ENCODE measurements at places on chromosomes 3 and 15. TPM values are rescaled to one million over a fixed set of nuclear protein-coding genes. Genes with fewer than 3 reads are reported as not detected.

C3orf33 gene
- total RNA-seq: 4.7 TPM

SLC2A2 gene
- not detected for total RNA-seq

NME9 gene
- not detected for total RNA-seq

EFHB gene
- total RNA-seq: 0.29 TPM

RASL12 gene
- 0.36 TPM for total RNA-seq

HCLS1 gene
- total RNA-seq: 2.9 TPM

GOLGA8R gene
- total RNA-seq: 3.3 TPM

C3orf52 gene
- total RNA-seq: 4.0 TPM

IFT80 gene
- total RNA-seq: 63.6 TPM

TGM4 gene
- total RNA-seq: not detected

C3orf49 gene
- total RNA-seq: not detected

SLC22A13 gene
- 0.29 TPM for total RNA-seq

ARRDC4 gene
- 17.0 TPM for total RNA-seq

DNA sequence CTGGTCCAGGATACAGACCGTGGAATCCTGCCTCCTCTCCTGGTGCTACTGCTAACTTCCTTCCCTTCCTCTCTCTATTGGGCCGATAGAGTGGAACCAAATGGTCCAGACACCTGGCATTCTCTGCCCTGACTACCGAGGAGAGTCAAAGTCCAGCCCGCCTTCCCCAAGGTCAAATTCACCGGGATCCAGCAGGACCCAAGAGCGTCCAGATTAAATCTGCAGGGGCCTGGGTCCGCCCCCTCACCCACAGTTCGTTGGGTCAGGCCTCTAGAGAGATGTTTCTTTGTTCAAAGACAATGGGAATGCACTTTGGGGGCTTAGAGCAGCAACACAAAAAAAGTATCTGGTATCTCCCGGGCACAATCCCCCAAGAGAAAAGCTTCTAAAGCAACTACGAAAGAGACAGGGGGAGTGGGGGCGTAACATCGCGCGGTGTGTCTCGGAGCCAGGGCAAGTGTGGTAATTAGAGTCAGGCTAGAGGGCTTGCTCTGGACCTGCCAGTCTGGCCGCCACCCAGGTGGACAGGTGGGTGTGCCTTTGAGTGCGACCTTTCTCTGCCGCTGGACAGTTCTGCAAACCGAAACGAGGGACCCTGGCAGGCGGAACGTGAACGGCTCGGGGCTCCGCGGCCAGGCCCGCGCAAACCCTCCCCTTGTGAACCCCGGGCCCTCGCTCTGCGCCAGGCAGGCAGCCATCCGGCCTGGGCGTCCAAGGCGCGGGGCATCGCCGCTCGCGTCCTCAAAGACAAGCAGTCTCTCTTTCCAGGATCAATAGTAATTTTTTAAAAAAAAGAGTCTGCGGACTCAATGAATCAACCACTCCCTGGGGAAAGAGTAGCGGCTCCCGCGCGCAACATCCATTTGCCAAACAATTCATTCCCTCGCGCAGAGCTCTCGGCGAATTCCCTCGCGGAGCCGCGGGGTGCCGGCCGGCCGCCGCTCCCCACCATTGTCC lies 806 bp downstream of the KLHL25 start:
- peak; percentile 94 for DNase-seq

- no peak for DNase-seq
Observed at GRCh38 chr15:45729141-45729540, 94.3 kb downstream of the SQOR start.

DNA sequence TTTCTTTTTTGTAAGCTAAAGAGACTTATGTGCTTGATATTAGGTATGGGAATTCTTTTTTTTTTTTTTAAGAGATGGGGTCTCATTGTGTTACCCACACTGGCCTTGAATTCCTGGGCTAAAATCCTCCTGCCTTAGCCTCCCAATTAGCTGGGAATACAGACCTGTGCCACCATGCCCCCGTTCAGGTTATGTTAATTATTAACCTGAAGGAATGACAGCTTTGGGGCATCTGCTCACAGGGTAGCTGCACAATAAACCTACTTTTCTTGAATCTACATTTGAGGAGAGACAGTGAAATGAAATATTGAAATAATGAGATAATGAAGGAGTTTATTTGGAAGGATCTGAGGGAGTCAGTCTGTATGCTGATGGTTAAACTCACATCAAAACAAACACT lies 158.2 kb upstream of the FAM3D start:
- no peak for DNase-seq

DNA sequence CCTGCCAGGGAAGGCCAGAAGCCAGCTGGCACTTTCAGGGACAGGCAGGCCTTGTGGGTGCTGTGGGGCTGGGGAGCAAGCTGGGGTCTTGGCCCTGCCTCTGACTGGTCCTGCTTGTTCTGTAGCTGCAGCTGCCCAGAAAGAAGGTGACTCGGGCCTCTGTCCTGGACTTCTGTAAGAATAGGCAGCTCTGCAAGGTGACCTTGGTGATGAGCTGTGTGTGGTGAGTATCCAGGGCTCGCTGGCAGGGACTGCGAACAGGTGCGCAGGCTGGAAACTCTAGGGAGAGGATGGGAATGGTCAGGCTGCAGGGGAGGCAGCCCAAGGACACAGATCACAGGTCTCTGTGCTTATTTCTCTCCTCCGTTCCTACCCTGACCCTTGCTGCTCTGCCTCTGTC lies 31.2 kb downstream of the SLC22A14 start:
- no peak for DNase-seq

- no peak for DNase-seq
Observed at GRCh38 chr15:69119683-69120395, 40.6 kb upstream of the GLCE start.

- DNase-seq: peak; percentile 97
Observed at GRCh38 chr15:74172701-74173379, 670 bp upstream of the ISLR start.

DNA sequence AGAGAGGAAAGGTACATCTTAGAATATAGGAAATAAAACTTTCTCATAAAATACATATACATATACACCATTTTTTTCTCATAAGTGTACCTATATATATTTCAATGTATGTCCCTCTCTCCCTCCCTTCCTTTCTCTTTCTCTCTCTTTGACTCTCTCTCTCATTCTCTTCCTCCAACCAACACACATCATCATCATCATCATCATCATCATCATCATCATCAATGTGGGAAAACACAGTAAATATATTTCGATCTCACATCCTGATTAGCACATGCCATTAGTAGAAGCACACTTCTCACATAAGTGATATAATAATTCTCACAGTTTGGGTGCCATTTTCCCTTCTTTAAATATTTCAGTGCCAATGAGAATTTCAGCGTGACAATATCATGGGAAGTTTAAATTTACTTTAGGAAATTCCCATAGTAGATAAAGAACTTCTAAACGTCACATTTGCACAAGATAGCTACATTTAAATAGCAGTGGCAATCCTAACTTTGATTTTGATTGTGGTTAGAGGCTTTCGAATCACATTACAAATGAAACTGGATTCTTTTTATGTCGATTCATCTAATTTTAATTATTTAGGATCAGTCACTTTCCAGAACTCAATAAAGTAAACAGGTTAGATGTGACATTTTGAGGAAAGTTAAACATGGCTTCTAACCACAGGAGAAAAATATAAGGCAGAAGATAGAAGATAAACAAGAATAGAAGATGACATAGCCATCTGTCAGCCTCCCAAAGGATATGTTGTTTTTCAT lies 33.0 kb upstream of the ACTC1 start:
- DNase-seq: no peak

GRCh38 chr3:190526787-190527762 lies 13.2 kb downstream of the IL1RAP start:
- no peak for DNase-seq

DNA sequence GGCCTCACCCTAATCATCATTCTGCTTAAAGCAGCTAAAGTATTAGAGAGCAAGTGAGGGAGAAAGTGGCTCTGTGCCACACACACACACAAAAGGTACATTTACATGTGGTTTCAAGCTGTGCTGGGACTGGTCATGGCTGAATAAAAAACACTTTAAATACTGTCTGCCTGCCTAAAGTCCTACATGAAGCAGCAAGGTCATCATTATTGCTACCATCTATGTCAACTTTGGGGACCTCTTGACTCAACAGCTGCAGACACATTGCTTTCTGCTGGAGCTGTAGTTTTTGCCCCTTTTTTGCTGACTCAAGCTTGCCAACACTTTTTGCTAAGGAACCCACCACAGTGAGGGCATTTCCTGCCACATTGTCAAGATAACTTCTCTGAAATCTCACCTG lies 1237.9 kb downstream of the ROBO2 start:
- no peak for DNase-seq

- DNase-seq: no peak
Observed at GRCh38 chr3:55519019-55519418, 31.9 kb upstream of the WNT5A start.

- DNase-seq: peak; percentile 26
Observed at GRCh38 chr3:23113455-23114171, 89.5 kb upstream of the UBE2E2 start.

DNA sequence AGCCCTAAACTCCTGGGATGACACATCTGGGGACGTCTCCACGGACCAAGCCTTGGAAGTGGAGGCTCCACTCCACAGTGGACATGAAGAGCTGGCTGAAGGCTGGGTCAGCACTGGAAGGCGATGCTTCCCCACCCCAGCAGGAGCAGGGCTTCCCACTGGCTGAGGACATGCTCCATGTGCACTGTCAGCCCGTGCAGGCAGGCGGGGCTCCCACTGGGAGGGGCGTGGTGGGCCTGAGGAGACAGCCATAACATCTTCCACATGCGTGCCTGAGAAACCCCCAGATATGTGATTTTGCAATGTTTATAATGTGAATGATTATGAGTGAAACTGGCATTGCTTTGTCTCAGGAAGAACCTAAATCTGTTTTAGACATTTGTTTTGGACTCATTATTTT lies 231.3 kb downstream of the KLF13 start:
- no peak for DNase-seq

DNA sequence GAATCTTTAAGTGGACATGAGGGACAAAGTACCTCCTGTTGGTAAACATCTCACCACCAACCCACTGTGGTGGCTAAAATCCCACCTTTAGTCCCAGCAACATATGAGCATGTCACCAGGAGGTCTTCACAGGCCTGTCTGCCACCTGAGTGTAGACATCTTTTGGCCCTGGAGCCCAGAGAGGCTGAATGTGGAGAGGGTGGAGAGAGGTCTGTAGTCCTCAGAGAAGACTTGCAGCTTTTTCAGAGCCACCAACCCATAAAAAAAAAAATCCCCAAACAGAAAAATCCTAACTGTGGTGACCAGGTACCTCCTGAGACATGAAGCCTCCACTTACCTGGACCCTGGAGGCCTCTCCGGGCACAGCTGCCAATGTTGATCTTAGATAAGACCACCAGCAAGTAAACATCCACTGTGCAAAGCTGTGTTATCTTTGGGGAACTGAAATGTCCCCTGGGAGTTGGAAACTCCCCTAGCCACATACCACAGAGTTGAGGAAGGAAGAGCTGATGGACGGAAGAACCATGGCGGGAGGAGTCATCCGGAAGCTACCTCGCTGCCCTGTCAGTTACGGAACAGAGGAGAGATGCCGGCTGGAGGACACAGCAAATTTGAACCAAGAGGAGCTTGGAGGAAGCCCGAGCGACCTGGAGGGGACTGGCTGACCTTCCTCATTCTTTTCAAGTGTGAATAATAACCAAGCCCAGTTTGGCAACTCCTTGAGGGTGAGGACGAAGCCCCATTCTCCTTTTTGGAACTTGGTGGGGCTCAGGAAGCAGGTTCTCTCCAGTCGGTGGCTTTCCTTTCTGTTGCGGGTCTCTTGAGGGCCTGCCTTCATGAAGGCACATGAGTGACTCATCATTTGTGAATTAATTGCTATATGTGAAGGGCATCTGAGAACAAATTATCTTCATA lies at the start of gene GHRL:
Gene GHRL, minus strand, starts transcription at position 443 of the 915 bp plus-strand sequence. CDS start 2,767 bp downstream, outside the sequence.
- DNase-seq: peak; percentile 84

- DNase-seq: no peak
Observed at GRCh38 chr15:34155859-34156258, 54.0 kb downstream of the PGBD4 start.

GRCh38 chr15:23074684-23075083 lies 35.3 kb upstream of the TUBGCP5 start:
- no peak for DNase-seq

DNA sequence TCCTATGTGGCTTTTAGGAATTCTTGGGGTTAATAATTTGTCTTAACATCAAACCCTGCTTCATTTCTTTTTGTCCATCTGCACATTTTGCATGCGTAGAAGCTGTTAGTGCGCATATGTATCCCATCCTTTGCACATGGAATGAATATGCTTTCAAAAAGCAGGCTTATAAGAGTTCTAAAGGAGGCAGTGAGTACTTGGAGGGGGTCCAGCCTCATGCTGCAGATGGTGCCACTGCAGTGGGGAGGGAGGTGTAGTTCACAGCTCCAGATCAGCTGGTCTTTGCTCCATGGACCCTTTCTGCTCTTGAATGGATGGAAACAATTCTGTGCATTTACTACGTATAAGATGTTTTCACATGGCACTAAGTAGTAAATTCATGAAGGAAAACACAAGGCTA lies 20.7 kb upstream of the SSR3 start:
- DNase-seq: no peak

- DNase-seq: no peak
Observed at GRCh38 chr3:61152071-61152470, 99.2 kb downstream of the FHIT start.

- no peak for DNase-seq
Observed at GRCh38 chr3:195183071-195183776, 87.7 kb downstream of the XXYLT1 start.

DNA sequence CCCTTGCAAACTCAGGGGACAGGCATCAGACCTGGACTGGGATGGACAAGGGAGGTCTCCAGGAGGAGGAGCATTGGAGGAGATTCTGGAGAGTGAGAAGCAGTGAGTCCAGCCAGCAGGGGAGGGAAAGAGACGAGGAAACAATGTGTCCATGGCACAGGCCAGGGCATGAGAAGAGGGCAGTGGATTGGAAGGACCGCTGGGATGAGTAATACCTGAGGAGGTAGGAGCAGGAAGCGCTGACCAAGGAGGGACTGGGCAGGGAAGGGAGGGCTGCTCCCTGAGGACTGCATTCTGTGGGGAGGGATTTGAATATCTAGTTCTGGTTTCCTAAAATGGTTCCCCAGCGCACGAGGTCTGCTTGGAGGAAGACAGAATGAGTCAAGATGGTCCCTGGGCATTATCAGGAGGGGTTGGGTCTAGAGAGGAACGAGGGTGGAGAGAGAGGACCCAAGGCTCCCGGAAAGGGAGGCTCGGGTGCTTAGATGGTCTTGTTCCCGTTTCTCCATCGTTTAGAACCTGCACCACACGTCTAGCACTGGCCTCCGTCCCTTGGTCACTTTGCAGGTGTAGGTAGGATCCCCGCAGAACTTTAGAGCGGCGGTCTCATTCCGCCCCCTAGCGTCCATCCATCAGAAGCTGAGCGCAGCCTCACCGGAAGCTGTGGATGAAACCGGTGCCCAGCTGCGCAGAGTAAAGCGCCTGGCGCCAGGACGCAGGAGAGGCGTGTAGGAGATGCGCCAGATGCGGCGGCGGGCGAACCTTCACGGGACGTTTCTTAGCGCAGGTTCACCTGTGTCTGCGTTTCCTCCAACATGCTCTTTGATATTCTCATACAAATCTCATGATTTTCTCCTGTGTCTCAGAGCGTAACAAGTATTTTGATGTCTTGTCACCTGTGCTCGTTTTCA lies 190.7 kb upstream of the NDN start:
- DNase-seq: no peak

GRCh38 chr3:73508330-73508954 lies 116.3 kb downstream of the PDZRN3 start:
- no peak for DNase-seq
